ENCODE measurements at places on chromosomes 2 and 18. TPM values are rescaled to one million over a fixed set of nuclear protein-coding genes. Genes with fewer than 3 reads are reported as not detected.
A peak's percentile ranks its signal among the peaks of the same experiment; 100 is the strongest.

GRCh38 chr2:132909427-132909826, 239.4 kb upstream of the LYPD1 start:
- no peak for DNase-seq

DNA sequence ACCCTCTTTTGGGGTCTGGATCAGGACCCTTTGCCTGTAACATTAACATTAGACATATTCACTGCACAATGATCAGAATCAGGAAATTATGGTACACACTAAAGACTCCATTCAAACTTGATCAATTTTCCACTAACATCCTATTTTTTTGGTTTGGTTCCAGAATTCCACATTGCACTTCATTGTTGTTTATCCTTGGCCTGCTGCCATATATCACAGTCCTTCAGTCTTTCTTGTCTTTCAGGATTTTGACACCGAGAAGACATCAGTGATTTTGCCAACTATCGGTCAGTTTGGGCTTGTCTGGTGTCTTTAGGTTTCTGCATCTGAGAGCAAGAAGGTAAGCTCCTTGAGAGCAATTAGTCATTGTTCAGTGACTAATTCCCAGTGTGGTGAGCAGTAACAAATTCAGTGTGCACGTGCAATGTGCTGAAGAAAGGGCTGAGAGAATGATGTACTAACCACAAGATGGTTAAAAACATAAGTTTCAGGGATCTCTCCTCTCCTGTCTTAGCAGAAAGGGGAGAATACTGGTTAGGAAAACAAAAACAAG, 23.5 kb downstream of the MARCHF4 start:
- DNase-seq, result peak; percentile 61

DNA sequence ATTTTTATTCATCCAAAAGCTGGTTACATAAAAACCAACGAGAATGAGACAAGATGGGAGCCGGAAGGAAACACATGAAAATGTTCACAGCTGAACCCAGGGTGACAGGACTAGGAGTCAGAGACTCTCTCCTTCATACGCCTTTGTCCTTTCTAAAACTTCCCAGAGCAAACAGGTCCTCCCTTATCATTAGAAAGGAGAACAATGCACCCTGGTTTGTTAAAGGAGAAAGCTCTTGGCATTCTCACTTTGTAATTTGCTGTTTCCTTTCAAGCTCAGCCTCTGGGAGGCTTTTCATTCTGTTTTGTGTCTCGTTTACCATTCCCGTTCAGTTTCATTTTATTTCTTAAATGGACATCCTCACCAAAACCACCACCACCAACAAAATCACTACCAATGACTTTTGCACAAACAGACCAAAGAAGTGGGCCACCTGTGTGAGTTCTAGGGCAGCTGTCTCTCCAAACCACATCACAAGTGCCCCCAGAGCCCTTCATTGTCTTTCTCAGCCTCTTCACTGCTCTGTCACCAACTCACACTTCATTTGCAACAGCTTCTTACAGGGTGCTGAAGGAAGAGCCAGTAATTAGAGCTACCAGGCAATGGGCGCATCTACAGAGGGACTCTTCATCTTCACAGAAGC, 105.3 kb downstream of the HDAC4 start:
- no peak for DNase-seq

DNA sequence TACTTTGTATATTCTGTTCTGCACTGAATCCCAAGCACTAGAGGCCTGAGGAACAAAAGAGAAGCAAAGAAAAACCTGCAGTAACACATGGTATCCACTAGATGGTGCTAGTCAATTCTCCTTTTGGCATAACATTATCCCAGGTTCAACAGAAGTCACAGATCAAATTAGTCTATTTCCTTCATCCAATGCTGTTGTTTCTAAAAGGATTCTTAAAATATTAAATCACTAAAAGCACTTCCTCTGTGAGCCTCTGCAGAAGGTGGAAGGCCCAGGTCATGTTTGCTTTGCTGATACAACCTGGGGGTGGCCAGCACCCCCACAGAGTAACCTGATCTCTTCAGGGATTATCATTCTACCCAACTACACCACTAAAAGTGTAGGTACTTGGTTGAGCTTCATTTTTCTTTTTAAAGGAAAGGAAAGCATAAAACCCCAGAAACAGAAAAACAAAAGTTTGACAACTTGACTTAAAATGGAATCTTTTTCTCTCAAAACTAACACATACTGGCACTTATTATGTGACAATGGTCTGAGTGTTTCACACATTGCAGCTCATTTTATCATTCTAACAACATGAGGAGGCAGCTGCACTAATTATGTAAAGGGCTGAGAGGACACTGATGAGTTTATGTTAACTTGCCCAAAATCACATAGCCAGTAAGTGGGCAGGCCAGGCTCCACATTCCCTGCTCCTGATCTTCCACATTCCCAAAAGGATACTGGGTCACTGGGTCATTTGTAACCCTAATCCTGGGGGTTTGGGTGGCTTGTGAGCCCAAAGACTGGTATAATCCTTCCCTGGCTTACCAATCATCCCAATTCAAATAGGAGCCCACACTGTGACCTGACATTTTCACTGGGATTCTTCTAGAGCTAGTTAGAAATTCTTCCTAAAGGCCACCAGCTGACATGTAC, 66.8 kb upstream of the DNER start:
- no peak for DNase-seq

- DNase-seq, result no peak
Measured at GRCh38 chr2:41723526-41723925, 324.3 kb upstream of the PKDCC start.

DNA sequence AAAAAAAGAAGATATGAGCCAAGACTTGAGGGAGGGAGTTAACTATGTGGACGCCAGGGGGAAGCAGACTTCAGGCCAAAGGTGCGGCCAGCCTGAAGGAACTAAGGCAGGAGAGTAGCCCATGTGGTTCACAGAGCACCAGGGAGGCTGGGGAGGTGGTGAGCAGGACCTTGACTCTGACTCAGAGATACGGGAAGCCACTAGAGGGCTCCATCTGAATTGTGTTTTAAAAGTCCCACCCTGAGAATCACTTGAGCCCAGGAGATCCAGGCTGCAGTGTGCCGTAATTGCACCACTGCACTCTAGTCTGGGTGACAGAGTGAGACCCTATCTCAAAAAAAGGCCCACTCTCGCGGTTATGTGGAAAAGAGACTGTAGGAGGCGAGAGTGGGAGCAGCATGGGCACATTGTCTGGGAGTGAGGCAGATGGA, 12.3 kb downstream of the CEP192 start:
- DNase-seq, result peak; percentile 21

GRCh38 chr2:70995426-70995729, 705 bp upstream of the TEX261 start:
- DNase-seq, result no peak

DNA sequence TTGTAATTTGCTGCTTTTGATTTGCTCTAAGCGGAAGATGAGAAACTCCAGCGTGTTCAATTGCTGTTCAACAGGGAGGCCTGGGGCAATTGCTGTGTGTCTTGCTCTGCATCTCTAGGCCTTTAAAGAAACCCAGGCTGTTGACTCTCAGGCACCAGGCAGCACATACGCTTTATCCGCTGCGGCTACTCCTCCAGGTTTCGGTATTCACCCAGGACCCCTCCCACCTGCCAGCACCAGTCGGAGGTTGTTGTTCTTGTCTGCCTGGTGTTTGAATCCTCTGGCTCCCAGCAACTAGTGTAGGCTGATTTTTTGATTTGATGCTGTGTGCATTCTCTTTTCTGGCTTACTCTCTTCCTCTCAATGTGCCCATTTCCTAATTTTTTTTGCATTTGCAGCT, 383.1 kb downstream of the TSN start:
- no peak for DNase-seq

GRCh38 chr18:49811151-49811938, 2.0 kb downstream of the ACAA2 start:
- DNase-seq, result no peak

- DNase-seq, result no peak
Measured at GRCh38 chr2:159971365-159972152, 90.9 kb downstream of the PLA2R1 start.

DNA sequence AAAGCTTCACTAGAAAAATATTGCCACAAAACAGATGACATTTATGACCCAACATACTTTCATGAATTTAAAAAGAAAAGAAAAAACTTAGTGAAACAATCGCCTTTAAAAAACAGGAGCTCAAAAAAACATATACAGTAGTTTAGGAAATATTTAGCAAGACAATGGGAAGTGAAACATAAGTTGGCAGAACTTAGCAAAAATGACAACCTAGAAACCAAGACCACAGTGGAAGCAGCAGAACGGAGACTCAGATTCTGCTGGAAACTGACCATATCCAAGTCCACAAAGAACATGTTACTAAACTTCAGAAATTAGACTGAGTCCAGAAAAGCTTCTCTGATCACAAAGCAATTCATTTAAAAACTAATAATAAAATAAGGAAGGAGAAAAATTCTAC, 41.8 kb upstream of the CTAGE1 start:
- no peak for DNase-seq

DNA sequence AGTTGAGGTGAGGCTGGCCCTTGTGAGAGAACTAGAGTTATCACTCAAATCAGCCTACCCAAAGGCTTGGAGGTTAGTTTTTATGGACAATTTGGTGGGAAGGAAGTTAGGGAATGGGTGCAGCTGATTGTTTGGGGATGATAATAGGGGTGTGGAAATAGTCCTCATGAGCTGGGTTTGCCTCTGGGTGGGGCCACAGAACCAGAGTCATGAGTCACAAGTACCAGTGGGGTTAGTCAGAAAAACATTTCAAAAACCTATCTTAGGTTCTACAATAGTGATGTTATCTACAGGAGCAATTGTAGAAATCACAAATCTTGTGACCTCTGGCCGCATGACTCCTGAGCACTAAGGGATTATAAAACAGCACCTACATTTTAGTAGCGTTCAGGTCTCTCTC, 630.1 kb upstream of the PIK3C3 start:
- DNase-seq, result no peak

GRCh38 chr2:159941729-159942128, 120.7 kb downstream of the PLA2R1 start:
- DNase-seq, result no peak

GRCh38 chr2:222304737-222305515, 6.1 kb upstream of the PAX3 start:
- DNase-seq, result no peak

GRCh38 chr2:133657591-133657990, 89.3 kb upstream of the NCKAP5 start:
- DNase-seq, result peak; percentile 4

DNA sequence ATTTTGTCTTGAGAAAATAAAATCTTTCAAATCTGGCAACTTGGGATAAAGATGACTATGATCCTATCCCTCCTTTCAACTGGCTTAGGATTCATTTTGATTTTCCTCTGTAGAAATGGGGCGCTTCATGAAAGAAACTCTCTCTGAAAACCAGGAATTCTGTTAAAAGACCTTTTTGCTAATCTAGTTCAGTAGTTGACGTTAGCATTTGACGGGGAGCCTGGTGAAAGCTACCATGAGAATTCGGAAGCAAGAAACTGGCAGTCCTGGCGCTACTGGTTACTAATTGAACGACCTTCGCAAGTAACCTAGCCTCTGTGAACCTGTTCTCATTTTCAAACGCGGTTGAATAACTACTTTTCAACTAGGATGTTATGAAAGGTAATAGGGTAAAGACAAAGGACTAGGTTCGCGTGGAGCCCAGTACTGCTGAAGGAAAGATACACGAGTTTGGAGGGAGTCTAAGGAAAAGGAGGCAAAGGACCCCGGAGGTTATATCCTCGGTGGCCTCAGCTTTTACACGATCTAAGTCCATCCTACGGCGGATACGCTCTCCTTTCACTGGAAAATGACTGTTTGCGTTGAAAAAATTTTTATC, 604 bp upstream of the STK11IP start:
- DNase-seq, result no peak

- peak; percentile 74 for DNase-seq
Measured at GRCh38 chr2:53202063-53202462, 565.5 kb upstream of the CHAC2 start.

DNA sequence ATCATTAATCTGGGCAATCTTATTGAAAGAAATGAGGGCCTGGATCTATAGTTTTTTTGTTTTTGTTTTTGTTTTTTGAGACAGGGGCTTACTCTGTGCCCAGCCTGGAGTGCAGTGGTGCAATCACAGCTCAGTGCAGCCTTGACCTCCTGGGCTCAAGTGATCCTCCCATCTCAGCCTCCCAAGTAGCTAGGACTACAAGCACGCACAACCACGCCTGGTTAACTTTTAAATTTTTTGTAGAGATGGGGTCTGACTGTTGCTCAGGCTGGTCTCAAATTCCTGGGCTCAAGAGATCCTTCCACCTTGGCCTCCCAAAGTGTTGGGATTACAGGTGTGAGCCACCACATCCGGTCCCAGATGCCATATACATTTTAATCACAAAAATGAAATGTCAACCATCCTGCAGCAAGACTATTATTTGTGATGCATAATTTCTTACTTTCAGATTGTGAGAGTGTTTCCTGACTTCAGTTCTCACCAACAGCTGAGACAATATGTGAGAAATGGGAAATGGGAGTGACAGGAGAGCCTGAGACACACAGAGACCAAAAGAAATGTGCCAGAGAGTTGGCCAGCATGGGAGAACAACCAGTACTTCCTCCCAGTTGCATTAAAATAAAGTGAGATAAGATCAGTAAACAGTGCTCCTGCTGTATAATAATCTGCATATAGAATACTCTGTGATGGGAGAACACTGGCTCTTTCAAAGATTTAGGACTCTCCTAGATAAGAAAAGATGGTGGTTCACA, 87.6 kb downstream of the METTL8 start:
- DNase-seq, result no peak

- no peak for DNase-seq
Measured at GRCh38 chr2:223647258-223647952, 45.2 kb upstream of the SCG2 start.

GRCh38 chr2:70983506-70984227, 5.2 kb downstream of the ANKRD53 start:
- no peak for DNase-seq

DNA sequence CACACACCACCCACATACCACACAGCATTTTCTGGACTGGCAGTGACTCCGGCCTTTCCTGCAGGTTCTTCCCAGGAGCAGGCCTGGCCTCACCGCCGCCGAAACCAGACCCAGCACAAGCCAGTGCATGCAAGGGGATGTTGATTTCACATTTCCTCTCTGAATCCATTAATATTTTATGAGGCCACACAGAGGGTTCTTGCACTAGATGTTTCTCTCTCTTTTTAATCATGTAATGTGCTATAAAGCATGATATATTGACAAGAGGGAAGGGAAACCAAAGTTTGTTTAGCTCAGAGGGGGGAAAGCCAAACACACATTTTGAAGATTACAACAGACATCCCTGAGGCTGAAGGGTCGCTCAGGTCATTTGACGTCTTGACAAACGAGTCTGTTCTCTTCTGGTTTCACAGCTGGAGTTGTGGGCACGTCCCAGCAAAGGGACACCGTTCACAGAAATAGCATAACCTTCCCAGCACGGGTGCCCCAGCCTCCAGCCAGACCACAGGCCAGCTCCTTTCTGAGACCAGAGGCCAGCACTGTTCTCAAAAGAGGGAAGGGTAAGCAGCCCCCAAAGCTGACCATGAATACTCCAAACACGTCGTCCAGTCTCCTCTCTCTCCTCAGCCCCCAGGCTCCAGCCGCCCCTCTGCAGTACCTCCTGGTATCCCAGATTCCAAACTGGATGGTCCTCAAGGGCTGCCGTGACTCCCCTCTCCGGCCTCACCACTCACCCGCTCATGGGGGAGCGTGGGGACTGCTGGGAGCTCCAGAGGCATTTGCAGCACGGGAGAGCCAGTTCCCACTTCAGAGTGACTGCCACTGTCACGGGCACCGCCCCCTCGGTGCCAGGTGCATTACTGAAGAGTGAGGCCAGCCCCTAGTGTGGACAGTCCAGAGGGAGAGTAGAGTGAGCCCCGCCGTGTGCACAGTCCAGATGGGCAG, 340.3 kb upstream of the SALL3 start:
- DNase-seq, result no peak

The C1QL2 gene
- total RNA-seq, result not detected

The TCF23 gene
- not detected for total RNA-seq

The PKDCC gene
- 8.5 TPM for total RNA-seq

The WNT10A gene
- total RNA-seq, result 7.1 TPM

The COL6A3 gene
- 81.9 TPM for total RNA-seq

The CXCR1 gene
- not detected for total RNA-seq

The AFF3 gene
- total RNA-seq, result 16.0 TPM
